ENCODE measurements at places on chromosomes 7 and 10.

- no peak for DNase-seq
These were observed 20.3 kb upstream of the RNF32 start for GRCh38 chr7:156620291-156620675.

- no peak for DNase-seq
These were observed 255.5 kb upstream of the KMT2E start for GRCh38 chr7:104758504-104758903.

GRCh38 chr10:43227911-43228782, 38.7 kb downstream of the RASGEF1A start:
- no peak for DNase-seq

GRCh38 chr7:55365205-55365674, at the start of gene LANCL2:
Gene LANCL2, plus strand, starts transcription at chr7:55365337. Its CDS starts 689 bp downstream, at chr7:55366026.
- DNase-seq = no peak

DNA sequence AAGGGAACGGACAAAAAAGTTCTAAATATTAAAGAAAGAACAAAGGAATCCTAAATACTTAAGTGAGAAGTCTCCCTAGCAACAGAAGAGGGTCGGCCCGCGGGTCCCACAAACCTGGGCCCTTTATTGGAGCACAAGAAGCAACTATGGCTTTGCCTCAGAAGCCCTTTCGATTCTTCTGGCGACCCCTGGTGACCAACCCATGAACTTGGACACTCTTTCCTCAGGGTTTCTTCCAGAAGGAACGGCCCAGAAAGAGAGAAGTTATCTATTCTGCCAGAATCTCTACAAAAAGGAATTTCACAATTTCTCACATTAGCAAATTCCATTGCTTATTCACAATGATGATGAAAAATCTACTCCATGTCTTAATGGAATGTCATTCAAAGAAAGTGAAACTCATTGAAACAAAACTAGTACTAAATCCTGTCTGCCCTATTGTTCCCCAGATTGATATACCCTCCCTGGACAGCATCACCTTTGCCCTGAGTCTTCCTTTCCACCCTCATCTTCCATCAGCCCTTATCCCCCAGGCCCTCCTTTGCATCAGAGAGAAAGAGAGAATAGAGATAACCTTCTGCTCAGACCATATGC, 43.7 kb downstream of the CPVL start:
- DNase-seq = no peak

DNA sequence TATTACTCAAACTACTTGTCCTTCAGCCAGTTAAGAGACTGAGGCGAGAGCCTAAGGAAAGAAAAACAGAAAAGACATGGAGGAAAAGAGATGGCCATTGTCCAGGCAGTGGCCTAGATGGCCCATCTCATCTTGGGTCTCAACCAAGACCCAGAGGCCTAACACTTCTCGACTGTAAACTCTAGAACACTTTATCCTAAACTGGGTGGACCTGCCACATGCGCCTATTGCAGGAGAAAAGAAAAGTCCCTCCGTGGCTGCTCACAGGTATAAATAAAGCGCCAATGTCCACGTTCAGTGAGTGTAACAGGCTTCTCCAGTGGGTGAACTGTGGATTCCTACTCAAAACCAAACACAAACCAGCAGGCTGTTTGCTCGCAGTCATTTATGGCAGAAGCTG, 92.7 kb upstream of the DDC start:
- DNase-seq = no peak

DNA sequence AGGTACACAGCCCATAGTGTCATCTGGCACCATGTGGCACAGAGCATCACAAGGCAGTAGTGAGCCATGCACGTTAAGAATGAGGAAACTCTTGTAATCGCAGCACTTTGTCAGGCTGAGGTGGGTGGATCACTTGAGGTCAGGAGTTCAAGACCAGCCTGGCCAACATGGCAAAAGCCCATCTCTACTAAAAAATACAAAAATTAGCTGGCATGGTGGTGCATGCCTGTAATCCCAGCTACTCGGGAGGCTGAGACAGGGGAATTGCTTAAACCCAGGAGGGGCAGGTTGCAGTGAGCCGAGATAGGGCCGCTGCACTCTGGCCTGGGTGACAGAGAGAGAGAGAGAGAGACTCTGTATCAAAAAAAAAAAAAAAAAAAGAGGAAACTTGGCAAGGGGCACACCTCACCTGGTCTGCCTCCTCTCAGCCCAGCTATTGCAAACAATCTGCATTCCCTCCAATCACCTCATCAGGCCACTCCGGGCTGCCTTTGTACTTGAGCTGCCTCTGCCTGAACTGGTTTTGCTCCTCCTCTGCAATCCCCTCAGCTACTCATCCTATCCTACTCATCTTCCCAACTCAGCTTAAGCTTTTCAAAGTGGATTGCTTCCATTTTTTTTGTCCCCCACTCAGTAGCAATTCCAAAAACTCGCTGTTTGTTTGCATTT, 46.0 kb upstream of the OPTN start:
- no peak for DNase-seq

Data from stimulated activated CD8-positive, alpha-beta memory T cell treated with anti-CD3 and anti-CD28 coated beads, Interleukin-4, amount 100 ng/mL, for 1 hour (primary cell).